ENCODE measurements at places on chromosomes 12 and 14.
A peak's percentile ranks its signal among the peaks of the same experiment; 100 is the strongest.

- DNase-seq: no peak
These were observed 66.8 kb downstream of the CLIP1 start for GRCh38 chr12:122355706-122356105.

- no peak for DNase-seq
These were observed 65.1 kb upstream of the GPHB5 start for GRCh38 chr14:63383776-63384367.

DNA sequence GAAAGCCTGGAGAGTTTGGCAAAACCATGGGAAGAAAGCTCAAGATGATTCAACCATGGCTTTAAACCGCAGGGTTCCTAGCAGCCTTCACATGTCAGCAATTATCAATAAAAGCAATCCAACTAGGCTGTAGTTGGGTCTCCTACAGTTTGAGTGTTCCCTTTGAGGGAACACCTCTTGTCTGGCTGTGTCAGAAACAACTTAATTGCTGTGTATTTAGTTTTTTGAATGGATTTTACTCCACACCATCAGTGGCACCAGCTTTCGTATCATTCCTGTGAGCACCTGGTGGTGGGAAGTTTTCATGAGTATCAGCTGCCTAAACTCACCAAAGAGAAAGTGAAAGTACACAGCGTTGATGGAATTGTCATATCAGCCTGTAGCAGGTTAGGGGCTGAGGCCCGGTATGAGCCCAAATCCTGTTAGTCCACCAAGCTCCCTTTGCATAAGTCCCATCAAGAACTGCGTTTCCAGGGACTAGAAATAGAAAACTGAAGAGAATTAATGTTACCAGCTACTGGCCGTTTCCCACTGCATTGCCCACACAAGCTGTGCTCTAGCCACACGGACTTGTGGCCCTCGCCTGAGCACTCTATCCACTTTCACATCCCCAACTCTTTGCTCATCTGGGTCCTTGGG, 10.9 kb upstream of the IL26 start:
- DNase-seq: peak; percentile 12

DNA sequence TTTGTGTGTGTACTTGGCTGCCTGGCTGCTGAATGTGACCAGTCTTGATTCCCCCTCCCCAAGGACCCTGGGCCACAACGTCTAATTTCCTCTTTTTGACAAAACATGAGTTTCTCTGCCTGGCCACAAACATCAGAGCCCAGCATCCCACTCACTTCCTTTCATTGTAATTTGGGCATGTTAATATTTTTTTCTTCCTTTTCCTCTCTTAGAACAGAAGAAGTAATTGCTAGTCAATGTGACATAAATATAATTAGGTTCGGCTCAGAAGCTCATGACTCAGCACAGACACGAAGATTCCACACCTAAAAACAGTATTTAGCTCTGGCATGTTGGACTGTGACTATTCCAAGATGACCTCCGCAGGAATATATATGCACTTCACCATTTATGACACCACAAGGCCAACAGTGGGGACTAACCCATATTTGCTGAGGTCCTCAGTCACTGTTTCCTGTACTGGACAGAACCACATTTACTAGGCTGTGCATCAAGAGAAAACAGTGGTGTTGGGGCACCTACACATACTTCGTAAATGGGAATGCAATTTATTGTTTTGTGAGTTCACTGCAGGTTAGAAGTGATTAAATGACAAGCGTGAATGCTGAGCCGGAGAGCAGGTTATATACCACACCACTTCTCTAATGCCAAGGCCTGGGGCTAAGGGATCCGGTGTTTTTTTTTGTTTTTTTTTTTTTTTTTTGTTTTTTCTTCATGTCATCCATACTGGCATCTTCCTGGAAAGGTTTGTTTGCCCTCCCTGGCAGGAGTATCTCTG, 4.2 kb downstream of the GSG1 start:
- DNase-seq: no peak

- no peak for DNase-seq
These were observed 86.5 kb downstream of the DAAM1 start for GRCh38 chr14:59274991-59275391.

- peak; percentile 60 for DNase-seq
These were observed 35.7 kb downstream of the MRPL42 start for GRCh38 chr12:93502802-93503623.

DNA sequence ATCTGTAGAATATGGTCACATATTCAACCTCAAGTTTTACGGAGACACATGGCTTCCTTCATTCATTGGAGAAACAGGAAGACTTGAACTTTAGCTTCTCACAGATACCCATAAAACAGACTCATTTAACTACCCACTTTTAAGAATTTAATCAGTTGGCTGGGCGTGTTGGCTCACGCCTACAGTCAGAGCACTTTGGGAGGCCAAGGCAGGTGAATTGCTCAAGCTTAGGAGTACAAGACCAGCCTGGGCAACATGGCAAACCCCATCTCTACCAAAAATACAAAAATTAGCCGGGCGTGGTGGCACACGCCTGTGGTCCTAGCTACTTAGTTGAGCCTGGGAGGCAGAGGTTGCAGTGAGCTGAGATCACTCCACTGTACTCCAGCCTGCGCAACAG, 64.7 kb upstream of the STAC3 start:
- DNase-seq: no peak

DNA sequence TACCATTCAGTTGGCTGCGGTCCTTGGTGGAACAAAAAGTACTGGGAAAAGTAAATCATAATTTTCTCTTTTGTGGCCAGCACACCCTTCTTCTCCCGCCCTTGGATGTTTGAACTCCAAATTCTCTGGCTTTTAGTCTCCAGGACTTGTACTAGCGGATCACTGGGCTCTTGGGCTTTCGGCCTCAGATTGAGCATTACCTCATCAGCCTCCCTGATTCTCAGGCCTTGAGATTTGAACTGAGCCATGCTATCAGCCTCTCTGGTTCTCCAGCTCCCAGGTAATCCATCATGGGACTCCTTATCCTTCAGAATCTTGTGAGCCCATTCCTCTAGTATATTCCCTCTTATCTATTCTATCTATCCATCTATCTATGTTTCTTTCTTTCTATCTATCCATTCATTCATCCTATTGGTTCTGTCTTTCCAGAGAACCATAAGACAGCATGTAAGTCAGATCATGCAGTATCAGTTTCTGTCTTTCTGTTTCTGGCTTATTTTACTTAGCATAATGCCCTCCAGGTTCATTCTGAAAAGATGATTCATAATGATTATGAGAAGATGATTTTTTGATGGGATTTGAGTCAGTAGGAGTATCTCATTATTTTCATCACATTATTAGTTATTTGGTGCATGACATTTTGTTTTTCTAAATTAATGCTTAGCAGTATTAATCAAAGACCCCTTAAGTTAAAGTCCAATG, 814.9 kb downstream of the LRFN5 start:
- DNase-seq: no peak

DNA sequence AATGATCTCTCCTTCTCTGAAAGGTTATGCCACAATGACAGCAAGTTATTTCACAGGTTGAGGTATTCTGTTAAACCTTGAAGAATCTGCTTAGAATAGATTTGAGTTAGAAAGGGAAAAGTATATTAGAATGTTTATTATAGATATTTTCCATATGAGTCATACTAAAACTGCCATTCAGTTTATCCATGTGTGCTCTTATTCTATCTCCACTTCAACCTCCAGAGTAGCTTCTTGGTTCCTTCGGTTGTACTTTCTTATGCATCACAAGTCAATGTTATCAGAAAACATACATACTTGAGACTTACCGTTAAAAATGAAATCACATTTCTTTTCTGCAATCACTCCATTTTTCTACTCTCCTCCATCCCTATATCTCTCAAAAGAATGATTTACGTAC, 197.7 kb downstream of the BCAT1 start:
- no peak for DNase-seq

DNA sequence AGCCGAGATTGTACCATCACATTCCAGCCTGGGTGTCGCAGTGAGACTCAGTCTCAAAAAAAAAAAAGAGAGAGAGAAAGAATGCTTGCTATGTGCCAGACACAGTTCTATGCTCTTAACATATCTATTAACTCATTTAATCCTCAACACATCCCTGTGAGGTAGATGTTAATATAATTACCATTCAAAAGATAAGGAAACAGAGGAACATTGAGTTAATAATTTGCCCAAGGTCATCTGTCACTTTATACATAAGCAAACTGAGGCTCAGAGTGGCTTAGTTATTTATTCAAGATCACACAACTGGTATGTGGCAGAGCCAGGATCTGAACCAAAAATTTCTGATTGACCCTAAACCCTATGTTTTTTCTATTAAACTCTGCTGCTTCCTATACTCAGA, 116.1 kb upstream of the BCAT1 start:
- no peak for DNase-seq

DNA sequence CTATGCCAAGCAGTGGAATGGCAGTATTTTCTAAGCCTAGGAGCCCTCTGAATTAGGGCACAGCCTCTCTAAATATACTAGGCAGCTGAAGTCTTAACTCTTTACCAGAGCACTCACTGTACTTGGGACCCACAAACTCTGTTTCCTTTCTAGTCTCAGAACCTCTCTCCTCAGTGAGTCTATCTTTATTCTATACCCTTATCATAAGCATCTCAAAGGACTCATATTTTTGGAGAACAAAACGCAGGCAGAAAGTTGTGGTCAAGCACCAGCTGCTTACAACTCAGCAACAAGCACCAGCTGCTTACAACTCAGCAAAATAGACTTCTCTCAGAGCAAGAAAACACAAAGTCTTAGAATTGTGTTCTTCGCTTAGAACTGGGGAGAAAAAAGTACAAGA, 993 bp downstream of the CCDC196 start:
- DNase-seq: no peak

GRCh38 chr14:88327497-88327896, 4.4 kb upstream of the KCNK10 start:
- DNase-seq: no peak

- DNase-seq: no peak
These were observed 49.2 kb upstream of the LYZ start for GRCh38 chr12:69298947-69299346.

GRCh38 chr14:87805315-87805723, 187.7 kb downstream of the GALC start:
- peak; percentile 36 for DNase-seq

DNA sequence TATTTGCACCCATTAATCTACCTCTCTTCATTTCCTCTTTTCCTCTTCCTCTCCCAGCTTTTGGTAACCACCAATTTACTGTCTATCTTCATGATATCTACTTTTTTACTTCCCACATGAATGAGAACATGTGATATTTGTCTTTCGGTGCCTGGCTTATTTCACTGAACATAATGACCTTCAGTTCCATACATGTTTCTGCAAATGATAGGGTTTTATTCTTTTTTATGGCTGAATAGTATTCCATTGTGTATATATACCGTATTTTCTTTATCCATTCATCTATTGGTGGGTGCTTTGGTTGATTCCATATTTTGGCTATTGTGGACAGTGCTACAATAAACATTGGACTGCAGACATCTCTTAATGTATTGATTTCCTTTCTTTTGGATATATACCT, 49.0 kb upstream of the STRN3 start:
- DNase-seq: no peak

- DNase-seq: no peak
These were observed 413.6 kb downstream of the TMEM121 start for GRCh38 chr14:105939810-105940508.

DNA sequence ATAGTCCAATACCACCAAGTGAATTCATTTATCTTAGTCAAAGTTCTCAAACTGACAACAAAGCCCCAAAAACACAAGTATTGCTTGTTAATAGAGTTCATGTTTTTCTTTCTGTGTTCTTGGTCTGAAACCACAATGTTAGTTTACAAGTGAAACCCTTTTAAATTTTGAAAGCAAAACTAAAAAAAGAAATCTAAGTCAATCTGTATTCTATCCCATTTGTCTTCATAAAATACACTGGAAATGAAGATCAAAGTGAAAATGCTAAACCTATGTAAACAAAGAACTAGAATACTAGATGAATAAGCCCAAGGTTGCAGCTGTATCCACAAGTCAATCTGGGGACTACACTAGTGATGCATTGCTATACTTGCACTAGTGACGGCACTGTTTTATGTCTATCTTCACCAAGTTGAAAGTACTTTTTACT, 10.4 kb downstream of the MAP4K5 start:
- no peak for DNase-seq

Data from activated T-cell treated with anti-CD3 and anti-CD28 coated beads for 1 hour (primary cell).